ENCODE measurements at places on chromosomes 4 and X.

GRCh38 chr4:18285357-18285756 lies 263.8 kb upstream of the LCORL start:
- DNase-seq, result no peak

DNA sequence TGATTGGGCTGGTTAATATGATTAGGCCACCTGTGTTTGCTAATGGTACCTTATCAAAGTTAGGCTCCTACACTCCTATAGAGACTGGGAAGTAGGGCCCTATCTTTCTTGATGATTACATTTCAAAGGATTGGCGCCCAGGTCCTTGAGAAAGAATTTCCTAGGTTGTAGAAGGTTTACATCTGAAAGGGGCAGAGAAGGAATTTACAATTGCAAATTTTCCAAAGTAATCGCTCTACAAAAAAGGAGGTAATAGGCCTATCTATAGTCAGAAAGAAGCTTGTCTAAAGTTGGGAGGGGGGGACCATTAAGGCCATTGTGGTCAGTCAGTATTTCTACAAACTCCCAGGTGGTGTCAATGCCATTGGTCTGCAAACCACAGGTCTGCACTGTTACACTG lies 638.4 kb downstream of the IL1RAPL1 start:
- no peak for DNase-seq

- no peak for DNase-seq
Observed at GRCh38 chr4:54271464-54271863, 42.4 kb downstream of the PDGFRA start.

- no peak for DNase-seq
Observed at GRCh38 chr4:160611181-160611580, 1508.3 kb downstream of the RAPGEF2 start.

DNA sequence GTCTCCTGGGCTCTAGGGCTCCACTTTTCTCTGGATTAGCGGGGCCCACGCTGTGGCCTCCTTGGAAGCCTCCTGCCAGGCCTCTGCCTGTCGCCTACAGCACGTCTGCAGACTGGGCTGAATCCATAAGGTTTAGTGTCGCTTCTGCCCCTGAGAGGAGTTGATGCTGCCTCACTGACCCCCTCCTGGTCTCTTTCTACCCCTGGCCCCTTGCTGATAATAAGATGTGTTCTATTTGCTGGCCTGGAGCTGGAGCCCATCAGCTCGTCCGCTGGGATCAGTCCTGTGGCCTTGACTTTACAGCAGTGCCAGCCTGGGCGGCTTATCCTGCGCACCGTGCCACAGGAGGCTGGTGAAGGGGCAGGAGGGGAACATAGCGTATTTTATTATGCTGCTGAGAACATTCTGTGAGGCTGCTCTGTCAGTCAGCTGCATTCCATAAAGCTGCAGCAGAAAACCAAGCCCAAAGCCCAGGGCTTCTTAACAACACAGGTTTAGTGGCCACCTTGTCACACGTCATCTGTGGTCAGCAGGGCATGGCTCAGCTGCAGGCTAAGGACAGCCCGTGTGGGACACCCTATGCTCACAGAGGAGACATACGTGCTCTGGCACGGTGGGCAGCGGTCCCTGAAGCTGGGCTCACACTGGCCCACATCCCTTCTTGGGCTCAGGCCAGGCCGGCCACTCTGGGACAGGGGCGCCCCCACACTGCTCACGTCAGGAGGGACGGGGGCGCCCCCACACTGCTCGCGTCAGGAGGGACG lies 29.3 kb upstream of the HGFAC start:
- no peak for DNase-seq

DNA sequence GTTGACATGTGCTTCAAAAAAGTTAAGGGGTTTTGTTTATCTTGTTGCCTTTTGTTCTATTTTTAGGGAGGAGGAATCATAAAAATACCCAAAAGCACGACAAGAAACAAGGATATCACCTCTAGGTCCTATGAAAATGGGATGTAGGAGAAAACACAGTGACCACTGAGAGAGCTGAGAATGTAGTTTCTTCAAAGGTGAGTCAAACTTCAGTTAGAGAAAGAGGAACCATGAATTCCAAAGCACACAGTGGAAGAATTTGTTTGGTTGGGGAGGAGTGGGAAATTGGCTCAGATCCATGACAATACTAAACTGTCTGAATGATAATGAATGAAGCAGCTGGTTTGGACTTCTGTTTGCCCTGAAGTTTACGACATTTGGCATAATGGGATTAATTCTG lies 19.1 kb upstream of the FRYL start:
- DNase-seq, result no peak

- DNase-seq, result no peak
Observed at GRCh38 chr4:76523593-76523992, 88.6 kb downstream of the SHROOM3 start.

- no peak for DNase-seq
Observed at GRCh38 chrX:74458736-74459135, 37.4 kb downstream of the SLC16A2 start.

GRCh38 chr4:89759426-89759825 lies 77.5 kb downstream of the SNCA start:
- no peak for DNase-seq

DNA sequence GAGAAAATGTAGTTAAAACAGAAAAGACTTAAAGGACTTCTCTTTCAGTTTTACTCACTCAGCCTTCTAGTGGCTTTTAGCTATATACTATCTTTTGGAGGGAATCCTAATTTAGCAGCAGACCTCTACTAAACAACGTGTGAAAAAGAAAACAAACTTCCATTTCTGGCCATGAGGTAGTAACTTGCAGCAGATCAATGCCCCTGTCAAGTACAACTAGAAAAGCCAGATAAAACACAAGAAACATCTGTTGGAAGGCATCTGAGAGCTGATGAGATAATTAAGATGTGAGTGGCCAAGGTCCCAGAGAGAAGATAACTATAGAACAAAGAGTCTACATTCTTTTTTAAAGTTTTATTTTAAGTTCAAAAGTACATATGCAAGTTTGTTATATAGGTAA lies 101.7 kb downstream of the CORIN start:
- DNase-seq, result no peak

DNA sequence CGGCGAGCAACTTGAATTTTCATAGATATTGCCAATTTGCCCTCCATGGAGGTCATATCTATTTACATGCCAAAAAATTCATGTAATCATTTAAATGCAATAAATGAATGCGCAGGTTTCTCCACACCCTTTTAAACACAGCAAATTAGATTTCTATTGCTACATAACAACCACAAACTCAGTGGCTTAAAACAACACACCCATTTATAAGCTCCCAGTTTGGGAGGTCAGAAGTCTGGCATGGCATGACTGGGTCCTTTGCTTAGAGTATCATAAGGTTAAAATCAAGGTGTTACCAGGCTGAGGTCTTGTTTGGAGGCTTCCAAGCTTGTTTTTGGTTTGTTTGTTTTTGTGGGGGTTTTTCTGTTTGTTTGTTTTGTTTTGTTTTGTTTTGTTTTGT lies 49.9 kb upstream of the NYX start:
- no peak for DNase-seq

DNA sequence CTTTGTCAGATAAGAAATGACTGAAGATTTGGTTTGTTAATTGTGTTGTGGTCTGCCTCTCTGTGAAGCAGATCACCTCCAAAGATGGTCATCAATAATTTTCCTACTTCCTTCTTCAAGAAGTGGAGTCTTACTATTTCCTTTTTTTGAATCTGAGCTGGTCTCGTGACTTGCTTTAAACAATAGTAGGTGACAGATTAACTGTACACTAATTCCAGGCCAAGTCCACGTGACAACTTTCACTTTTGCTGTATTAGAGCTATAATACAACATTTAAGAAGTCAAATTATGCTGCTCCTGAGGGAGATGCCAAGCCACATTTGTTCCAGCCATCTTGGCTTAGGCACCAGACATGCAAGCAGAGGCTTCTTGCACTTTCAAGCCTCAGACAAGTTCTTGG lies 393.8 kb upstream of the GRID2 start:
- DNase-seq, result no peak

DNA sequence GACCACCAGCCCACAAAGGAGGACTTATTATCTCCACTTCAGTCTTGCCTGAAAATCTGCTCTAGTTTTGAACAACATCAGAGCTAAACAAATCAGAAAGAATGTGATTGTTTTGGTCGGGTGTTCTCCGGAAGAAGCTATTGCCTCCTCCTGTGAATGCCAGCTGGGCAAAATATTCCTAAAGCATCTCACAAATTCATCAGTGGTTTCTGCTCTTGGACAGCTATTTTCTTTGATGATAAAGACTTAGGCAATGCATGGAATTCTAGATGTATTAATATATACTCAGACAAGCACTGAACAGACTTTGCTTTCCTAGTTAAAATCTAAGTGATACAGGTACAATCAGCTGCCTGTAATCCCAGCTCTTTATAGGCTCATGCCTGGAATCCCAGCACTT lies 71.8 kb downstream of the ASMT start:
- DNase-seq, result no peak

DNA sequence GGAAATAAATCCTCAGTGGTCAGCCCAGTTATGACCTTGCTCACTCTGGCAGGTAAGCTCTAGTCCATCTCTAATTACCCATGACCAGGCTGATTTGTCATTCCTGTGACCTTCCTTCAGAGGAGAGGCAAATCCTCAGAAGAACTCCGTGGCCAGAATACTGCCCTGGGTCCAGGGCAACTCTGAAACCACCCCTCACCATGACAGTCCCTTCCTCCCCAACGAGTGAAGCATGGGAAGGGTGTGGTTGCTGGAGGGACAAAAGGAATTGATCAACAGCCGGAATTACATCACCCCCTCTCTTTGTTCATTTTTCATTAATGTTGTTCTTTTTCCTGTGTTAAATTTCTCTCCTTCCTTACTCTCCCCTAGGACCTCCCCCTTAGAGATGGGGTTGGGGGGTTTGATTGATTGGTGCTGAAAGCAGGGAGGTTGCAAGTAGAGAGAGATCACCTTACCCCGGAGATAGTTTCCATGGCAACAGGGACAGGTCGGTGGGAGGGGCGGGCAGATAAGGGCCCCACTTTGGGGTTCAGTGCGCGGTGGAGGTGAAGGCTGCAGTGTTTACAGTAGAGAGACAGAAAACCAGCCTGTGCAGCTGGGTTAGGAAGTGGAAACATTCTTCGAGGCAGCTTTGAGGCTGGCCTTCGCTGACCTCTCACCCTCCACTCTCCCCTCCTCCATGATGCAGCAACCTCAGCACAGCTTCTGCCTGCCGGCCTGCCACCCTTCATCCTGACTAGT lies 647.4 kb downstream of the BCOR start:
- DNase-seq, result no peak

GRCh38 chrX:77389891-77390290 lies 57.3 kb upstream of the FGF16 start:
- DNase-seq, result no peak

GRCh38 chr4:168131196-168131595 lies 38.9 kb downstream of the ANXA10 start:
- no peak for DNase-seq

DNA sequence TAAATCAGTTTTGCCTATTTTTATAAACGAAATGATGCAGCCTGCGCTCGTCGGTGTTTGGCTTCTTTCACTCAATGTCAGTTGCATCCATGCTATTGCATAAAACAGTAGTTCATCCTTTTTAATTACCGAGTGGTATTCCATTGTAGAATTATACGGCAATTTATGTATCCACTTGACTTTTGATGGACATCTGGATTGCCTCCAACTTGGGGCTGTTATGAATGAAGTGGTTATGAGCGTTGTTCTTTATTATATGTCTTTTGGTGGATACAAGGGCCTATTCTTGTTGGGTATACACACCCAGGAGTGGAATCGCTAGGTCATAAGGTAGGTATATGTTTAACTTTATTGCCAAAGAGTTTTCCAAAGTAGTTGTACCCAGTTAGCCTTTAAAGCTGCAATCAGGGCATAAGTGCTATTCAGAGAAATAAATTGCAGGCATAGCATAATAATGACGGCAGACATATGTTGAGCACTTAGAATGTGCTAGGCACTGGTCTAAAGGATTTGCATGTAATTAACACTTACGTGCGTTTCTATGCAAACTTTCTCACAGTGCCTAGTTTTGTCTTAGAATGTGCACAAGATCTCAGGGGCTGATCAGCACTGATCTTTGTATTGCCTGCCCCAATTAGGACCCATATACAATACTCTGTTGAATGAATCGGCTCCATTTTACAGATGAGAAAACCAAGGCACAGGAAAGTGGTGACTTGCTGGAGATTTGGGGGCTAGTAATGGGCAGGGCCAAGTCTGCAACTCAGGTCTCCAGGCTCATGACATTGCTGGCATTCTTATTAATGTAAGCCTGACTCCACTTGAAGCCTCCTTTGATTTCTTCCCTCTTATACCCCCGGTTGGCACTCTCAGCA lies 407.0 kb downstream of the BCOR start:
- DNase-seq, result no peak

- no peak for DNase-seq
Observed at GRCh38 chr4:127809173-127809800, 27.2 kb downstream of the HSPA4L start.

GRCh38 chr4:81919223-81919622 lies 447.5 kb upstream of the RASGEF1B start:
- no peak for DNase-seq

- DNase-seq, result no peak
Observed at GRCh38 chrX:135520022-135520552, 373 bp upstream of the INTS6L start.
